A172 (cell line): ENCODE measurements at places on chromosomes 3 and 15.
A peak's percentile ranks its signal among the peaks of the same experiment; 100 is the strongest.

GRCh38 chr3:53384465-53385423 lies 37.4 kb upstream of the DCP1A start:
- DNase-seq: no peak

- DNase-seq: no peak
These were observed 32.4 kb downstream of the TGFBR2 start for GRCh38 chr3:30638685-30639412.

DNA sequence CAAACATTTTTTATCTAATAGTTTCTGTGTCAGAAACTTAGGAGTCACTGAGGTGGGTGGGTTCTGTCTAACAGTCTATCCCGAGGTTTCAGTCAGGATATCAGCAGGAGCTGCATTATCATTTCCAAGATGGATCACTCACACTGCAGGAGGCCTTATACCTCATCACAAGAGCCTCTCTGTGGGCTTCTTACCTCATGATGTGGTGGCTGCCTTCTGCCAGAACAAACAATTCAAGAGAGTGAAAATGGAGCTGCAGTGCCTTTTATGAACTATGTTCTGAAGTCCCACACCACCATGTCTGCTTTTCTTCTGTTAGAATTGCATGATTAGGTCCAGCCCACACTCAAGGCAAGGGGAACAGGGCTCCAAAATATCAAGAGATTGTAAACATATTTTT lies 27.9 kb downstream of the RFX7 start:
- DNase-seq: peak; percentile 49

- DNase-seq: no peak
These were observed 127.4 kb downstream of the NR2E3 start for GRCh38 chr15:71937650-71938311.

DNA sequence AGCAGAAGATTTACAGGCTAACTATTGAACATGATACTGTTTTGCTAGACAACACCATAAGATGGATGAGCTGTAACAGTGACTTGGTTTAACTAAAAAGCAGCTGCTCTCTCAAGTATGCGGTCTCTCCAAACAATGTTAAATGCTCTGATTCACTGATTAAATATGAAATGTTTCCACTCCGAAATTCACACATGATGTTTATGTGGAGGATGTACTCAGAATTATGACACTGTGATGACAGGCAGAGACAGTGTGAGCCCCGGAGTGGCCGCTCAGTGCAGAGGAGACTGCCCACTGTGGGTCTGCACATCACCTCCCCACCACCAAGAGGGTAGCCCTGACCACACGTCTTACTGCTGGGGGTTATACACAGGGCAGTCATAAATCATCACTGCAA lies 83.9 kb upstream of the MEX3B start:
- peak; percentile 82 for DNase-seq

- no peak for DNase-seq
These were observed 10.0 kb downstream of the HMG20A start for GRCh38 chr15:77430652-77431051.
